ENCODE measurements at places on chromosomes 7 and 10. TPM values are rescaled to one million over a fixed set of nuclear protein-coding genes. Genes with fewer than 3 reads are reported as not detected.

SLC18A3 gene
- total RNA-seq: not detected

C10orf105 gene
- total RNA-seq: 0.25 TPM

FRMPD2 gene
- not detected for total RNA-seq

PRLHR gene
- not detected for total RNA-seq

OGDHL gene
- total RNA-seq: not detected

SPDYE9 gene
- not detected for total RNA-seq

TMEM184A gene
- not detected for total RNA-seq

GPR26 gene
- total RNA-seq: not detected

PAPOLB gene
- total RNA-seq: not detected

FGF8 gene
- total RNA-seq: not detected

GPR15LG gene
- total RNA-seq: not detected

PDE1C gene
- not detected for total RNA-seq

CFAP69 gene
- total RNA-seq: not detected

ARHGEF5 gene
- 10.4 TPM for total RNA-seq

HIF1AN gene
- total RNA-seq: 57.7 TPM

PDE6C gene
- not detected for total RNA-seq

CYP3A5 gene
- total RNA-seq: not detected

PRKAR2B gene
- 0.35 TPM for total RNA-seq

BLVRA gene
- 42.4 TPM for total RNA-seq

MALSU1 gene
- 49.8 TPM for total RNA-seq
